ENCODE measurements at places on chromosomes 1 and 21.
A peak's percentile ranks its signal among the peaks of the same experiment; 100 is the strongest.

DNA sequence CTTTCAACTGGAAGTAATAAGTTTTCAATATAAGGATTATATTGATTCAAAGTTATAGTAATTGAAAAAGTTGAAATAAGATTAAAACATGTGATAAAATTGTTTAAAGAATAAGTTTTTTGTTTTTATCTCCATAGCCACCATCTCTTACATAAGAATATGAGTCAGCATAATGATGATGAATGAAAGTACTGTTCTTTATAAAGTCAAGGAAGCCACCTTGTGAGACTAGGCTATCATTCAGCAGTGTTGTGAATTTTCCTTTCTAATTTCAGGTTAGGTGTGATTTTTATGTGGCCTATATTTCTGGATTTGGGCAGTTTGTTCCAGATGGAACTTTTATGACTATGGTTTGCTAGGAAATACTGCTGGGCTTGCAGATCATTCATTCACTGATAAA, 22.4 kb upstream of the ASB17 start:
- DNase-seq = no peak

DNA sequence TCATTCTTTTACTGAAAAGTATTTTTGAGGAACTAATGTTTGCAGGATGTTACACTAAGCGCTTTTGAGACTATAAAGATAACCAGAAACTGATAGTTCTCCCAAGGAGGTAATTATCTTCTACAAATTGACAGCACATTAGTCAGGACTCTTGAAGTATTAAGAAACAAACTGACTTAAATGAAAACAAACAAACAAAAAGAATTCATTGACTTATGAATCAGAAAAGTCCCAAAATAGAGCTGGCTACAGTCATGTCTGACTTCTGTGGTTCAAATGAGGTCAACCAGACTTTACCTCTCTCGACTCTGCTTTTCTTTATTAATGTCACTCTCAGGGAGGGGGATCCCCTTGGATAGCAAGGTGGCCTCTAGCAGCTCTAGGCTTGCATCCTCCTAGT, 296.8 kb downstream of the TPR start:
- no peak for DNase-seq

GRCh38 chr1:106072909-106073600, 983.4 kb upstream of the PRMT6 start:
- DNase-seq = no peak

DNA sequence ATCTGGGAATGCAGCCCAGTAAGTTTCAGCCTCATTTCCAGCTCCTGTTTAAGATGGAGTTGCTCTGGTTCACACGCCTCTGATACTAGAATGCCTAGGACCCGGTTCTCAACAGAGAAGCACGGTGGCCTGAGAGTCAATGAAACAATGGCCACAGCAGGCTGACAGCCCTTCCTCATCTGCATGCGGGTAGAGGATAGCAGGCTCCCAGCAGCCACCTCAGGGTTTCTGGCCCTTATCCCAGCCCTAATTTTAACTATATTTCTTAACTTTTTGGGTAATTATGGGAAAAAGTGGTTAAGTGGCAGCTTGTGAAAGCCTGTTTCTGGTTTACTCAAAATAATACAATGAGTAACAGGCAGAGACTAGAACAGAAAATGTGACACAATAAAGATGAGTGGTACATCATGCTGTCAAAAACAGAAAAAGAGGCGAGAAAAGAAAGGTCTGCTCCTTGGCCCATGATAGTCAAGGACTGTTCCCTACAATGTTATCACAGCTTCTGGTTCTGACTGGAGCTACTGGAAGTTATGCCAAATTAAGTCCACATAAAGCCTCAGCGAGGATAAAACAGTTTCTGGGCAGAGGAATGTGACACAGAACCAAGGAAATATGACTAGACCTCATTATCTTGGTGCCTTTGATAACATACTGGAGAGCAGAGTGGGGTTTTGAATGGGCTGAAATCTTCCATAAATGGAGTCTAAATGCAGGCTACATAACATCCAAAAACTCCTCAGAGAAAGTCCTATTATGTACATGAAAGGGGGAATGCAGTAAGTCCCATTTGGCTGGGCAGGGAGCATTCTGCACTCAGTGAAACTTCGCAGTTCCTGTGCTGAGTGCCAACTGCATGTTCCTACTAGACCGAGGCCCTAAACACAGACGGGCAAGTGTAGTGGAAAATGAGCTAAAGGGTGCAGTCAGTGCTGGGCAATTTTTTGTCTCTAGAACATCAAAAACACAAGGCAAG, 92.1 kb downstream of the NIBAN1 start:
- no peak for DNase-seq

DNA sequence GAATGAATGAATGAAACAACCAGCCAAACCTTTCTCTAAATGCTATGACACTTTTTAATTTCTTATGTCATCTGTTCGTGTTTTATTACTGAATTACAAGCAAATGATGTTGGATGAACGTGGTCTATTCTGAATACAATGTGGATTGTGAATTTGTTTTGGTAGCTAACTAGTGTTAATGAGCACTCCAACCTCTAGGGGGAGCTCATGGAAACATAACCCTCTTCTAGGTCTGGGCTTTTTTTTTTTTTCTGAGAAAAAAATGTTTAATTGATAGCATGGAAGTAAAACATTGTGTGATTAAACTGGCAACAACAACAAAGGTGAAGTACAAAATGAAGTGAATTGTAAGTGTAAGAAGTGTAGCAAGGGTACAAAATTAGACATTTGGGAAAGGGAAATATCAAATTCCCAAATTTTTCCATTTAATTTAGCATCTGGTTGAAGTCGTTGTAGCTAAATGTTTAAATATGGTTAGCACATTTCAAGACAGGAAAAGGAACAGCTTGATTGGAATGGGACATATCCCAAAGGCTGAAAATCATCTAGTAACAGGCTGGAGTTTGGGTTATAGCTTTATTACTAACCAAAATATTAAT, 42.6 kb upstream of the PTGS2 start:
- peak; percentile 47 for DNase-seq

DNA sequence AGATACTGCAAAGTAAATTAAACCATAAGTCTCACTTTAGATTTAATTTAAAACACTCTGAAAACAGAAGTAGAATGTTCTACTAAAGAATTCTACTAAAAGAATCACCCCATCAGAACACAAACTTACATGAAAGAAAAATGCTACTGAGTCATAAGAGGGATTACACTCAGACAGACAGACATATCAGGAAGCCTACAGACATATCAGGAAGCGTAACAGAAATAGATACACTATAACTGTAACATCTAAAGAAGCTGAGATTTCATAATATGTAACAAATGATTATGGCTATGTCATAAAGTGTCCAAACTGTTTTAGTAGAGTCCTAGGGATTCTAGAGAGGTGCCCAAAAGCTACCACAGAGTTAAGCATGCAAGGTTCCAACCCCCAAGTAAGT, 23.9 kb downstream of the FOXJ3 start:
- DNase-seq = peak; percentile 16

DNA sequence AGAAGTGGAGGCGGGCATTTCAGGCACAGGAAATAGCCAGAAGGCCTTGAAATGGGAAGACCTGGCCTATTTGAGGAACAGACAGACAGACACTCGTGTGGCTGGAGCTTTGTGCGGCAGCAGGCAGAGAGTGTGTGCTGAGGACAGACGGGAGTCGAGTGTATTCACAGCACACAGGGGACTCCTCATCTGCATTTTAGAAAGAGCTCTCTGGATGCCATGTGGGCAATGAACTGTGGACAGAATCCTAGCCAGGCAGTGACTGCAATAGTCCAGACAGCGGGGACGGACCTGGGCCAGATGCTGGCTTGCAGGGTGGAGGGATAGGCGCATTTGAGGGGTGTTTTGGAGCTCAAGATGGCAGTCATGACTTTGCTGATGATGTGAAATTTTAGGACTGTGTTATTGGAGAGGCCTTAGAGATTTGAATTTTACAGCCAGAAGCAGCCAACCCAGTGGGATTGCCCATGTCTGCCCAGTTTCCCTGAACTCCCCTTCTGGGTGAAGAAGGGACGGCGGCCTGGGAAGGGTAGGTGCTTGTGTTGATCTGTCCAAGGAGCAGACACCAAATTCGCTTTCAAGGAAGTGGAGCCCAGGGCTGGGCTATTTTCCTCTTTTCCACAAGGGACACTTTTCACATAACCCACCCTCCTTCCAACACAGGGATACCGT, 43.7 kb downstream of the CHAF1B start:
- DNase-seq = no peak

GRCh38 chr1:101130673-101131072, 105.1 kb upstream of the DPH5 start:
- peak; percentile 77 for DNase-seq

- no peak for DNase-seq
These were observed 85.7 kb upstream of the CCDC190 start for GRCh38 chr1:162946701-162947100.

GRCh38 chr1:75615613-75616435, 4.9 kb upstream of the SLC44A5 start:
- DNase-seq = peak; percentile 35

GRCh38 chr1:228366062-228366865, 40.4 kb downstream of the TRIM11 start:
- no peak for DNase-seq

DNA sequence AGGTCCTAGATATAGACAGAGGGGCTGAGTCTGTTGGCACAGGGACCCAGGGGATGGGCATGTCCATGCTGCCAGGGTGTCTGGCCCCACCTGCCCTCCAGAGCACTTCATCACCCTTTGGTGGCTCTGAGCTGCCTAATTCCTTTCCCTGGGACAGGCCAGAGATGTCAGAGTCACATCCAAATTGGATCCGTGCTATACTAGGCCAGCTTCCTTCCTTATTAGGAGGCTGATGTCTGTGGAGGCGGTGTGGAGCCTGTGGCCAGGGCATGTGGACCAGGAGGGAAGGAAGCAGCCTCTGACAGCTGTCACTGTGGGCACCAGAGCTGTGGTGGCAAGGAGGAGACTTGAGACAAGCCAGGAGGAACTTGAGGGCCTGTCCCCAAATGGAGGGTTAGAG, 77.7 kb upstream of the TMEM51 start:
- DNase-seq = no peak

DNA sequence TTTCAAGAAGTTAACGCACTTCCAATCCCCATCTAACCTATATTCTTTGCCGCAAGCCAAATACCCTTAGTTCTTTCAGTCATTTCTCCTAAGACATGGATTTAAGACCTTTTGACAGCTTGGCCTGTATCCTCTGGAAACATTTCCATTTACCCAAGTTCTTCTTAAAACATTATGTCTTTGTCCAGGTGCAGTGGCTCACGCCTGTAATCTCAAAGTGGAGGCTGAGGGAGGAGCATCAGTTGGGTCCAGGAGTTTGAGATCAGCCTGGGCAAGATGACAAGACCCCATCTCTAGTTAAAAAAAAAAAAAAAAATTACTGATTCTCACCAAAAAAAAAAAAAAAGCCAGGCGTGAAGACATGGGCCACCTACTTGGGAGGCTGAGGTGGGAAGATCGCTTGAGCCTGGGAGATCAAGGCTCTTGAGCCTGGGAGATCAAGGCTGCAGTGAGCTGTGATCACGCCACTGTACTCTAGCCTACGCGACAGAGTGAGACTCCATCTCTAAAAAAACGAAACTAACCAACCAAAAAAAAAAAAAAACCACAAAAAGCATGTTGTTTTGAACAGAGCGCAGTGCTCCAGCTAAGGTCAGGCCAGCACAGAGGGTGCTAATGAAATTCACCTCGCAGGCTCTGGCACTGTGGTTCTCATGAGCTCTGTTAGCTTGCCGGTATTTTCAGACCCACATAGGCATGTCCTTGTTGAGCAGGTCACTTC, 36.0 kb downstream of the NUAK2 start:
- no peak for DNase-seq

- no peak for DNase-seq
These were observed 99.2 kb downstream of the SGIP1 start for GRCh38 chr1:66633159-66633558.

DNA sequence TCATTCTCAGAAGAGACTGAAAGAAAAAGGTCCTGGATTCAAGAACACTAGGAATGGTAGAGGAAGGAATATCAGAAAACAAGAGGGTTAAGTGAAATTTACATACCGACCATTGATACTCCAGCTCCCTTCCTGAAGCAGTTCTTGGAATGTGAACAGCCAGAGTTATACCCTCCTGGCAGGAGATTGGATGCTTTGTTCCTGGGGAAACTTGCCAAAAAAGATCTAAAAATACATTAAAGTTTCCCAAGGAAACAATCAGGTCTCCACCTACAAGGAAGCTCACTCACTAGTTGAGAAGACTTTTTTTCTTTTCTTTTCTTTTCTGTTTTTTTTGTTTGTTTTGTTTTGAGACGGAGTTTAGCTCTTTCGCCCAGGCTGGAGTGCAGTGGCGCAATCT, 91.1 kb downstream of the HLX start:
- peak; percentile 31 for DNase-seq

DNA sequence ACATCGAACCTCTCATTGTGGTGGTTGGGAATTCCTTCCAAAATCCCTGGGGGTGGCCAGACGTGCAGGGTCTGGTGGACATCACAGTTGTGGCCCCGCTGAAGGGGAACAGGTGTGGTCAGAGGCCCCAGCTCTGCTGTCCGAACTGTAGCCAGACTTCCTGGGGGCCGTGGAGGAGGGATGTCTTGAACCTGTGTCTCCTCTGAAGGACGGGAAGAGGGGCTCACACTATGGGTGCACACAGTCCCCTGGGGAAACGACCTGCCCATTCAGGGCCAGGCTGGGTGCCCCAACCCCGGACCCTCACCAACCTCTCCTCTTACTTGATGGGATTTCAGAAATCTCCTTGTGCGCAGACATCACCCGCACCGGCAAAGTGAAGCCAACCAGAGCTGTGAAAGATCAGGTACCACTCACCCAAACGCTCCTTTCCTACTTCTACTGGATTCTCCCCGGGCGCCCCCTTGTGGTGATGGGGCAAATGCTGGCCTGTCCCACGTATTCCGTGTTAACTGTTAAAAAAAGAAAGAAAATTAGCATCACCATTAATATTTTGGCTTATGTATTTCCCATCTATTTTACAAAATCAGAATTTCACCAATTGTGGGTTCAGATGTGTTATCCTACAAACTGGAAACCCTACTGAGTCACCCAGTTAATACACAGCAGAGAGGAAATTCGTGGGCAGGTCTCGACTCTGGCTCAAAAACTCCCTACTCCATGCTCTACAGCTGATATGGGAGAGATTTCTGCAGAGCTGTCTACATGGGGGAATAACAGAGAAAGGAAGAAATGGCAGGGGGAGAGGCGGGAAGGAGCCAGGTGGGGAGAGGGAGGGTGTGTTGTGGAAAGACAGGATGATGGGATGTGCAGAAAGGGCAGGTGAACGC, 28.1 kb downstream of the PADI4 start:
- peak; percentile 67 for DNase-seq

DNA sequence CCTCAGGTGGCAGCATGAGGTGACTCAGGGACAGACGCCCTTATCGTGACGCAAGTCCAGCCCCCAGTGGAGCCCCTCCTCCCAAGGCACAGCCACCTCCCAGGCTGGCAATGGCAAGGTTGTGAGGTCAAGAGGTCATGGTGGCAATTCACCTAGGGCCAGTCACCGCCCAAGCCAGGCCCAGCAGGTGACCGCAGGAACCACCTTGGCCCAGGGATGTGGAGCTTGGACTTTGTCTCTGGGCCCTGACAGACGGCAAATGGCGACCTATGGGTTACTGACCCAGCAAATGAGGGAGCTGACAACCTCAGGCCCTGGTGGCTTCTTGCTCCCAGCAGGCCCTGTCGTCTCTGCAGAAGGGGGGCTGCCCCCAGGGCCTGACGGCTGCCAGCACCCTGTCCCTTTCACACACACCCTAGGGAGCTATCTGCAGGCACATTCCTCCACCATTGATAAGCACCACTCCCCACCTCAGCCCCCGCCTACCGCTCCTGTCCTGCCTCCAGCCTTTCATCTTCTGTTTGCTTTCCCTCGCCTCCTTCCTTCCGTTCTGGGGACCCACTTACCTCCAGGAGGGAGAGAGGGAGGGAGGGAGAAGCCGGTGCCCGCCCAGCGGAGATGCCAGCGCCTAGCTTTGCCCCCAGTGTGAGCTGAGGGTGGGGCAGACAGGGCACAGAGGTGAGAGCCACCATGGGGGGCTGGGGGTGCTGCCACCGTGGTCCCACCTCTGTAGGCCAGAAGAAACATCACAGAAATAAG, 12.1 kb downstream of the EPHA2 start:
- peak; percentile 74 for DNase-seq
